ENCODE measurements at places on chromosomes 2 and 18.

- DNase-seq, result no peak
Observed at GRCh38 chr2:156340804-156341451, 8.4 kb upstream of the NR4A2 start.

- no peak for DNase-seq
Observed at GRCh38 chr2:44944102-44944951, 2.8 kb downstream of the SIX3 start.

GRCh38 chr2:236229186-236229585 is 35.0 kb downstream of the ASB18 start:
- DNase-seq, result no peak

- no peak for DNase-seq
Observed at GRCh38 chr2:45983213-45983612, 314.0 kb upstream of the EPAS1 start.

DNA sequence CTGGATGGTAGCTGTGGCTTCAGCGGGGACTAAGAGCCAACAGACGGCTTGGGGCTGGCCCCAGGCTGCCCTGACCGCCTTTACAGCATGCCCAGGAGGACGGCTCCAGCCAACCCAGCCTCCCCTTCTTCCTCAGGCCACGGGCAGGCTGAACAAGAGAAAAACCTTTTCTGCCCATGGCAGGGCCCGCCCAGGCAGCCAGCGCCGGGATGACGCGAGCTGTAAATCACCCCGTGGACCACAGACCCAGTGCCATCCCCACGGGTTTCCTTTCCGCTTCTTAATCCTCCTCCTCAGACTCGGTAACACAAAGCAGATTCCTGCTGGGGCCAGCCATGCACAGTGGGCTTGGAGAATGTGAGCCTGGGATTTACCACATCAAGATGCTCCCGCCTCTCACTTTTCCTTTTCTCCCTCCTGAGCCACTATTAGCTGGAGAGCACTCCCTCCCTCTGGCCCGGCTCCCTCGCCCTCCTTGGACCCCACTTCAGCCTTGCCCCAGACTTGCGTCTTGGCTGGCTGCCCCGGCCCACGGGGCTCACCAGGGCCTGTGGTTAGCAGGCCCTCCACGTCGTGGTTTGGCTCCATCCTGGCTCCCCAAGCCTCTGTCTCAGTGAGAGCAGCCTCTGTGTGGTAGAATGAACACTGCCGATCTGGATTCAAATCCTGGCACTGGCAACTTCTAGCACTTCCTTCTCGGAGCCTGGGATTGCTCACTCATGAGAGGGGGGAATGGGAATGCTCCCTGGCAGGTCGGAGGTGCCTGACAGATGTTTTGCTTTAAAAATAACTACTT is 31.4 kb downstream of the ATOH8 start:
- DNase-seq, result no peak

- DNase-seq, result no peak
Observed at GRCh38 chr2:35082072-35082471, 1273.5 kb upstream of the CRIM1 start.

DNA sequence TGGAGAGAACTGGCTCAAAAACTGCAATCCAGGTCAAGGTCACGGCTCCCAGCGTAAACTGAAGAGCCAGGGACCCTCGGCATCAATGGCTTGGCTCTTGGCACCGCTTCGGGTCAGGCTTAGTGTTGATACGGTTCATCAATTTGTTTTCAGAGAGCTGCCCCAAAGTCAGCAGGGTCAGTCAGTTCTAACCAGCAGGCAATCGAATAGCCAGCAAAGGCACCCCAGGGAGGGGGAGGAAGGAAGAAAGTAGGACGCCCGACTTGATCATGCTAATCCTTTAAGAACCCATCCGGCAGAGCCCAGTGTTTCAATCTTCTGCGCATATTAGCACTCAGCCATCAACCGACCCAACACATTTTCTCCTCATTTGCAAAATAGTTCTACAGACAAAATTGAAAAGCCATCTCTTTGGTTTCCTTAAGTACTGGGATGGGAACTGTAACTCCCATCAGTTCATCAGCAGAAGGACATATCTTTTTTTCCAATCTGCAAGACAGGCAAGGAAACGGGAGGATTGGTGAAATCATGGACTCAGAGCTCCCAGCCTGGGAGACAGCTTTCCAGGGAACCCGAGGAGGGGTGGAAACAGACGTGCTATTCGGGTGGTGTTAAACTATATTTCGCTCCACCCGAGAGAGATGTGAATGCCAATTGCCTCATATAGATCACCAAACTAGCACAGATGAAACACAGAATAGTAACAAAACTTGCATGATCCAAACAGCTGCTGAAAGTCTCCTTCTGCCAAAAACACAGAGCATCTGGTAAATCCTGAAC is 40.7 kb upstream of the CABLES1 start:
- no peak for DNase-seq

All from muscle of arm (tissue), 14 donors.